ENCODE measurements at places on chromosomes 2 and 18.

GRCh38 chr18:56935434-56936040, 211.3 kb upstream of the BOD1L2 start:
- no peak for DNase-seq

DNA sequence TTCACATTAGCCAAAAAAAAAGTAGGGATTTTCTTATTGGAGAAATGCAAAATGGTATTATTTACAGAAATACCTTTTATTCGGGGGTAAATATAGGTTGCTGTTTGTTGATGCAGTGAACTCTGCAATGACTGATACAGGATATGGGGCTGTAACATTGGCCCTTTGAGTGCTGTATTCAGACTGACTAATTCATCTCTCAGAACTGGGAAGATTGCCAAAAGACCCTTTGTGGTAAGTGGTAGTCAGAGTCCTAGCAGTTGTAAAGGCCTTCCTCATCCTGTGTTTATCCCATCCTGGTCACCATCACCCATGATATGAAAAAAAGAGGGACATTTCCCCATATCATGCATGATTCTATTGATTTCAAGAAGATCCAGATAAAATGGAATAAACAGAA, 14.0 kb upstream of the DCC start:
- DNase-seq = no peak

DNA sequence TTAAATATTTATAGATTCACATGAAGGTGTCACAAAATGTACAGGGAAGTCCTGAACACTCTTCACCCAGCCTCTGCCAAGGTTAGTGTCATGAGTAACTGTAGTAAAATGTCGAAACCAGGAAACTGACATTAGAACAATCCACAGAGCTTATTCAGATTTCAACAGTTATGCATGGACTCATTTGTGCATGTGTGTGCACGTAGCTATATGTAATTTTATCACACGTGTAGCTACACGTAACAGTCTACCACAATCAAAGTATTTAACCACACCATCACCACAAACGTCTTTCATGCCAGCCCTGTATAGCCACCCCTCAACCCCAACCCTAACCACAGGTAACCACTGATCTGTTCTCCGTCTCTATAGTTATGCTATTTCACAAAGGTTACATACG, 211.7 kb upstream of the REV1 start:
- DNase-seq = no peak

GRCh38 chr2:26088038-26088643, 54.3 kb downstream of the RAB10 start:
- DNase-seq = no peak

DNA sequence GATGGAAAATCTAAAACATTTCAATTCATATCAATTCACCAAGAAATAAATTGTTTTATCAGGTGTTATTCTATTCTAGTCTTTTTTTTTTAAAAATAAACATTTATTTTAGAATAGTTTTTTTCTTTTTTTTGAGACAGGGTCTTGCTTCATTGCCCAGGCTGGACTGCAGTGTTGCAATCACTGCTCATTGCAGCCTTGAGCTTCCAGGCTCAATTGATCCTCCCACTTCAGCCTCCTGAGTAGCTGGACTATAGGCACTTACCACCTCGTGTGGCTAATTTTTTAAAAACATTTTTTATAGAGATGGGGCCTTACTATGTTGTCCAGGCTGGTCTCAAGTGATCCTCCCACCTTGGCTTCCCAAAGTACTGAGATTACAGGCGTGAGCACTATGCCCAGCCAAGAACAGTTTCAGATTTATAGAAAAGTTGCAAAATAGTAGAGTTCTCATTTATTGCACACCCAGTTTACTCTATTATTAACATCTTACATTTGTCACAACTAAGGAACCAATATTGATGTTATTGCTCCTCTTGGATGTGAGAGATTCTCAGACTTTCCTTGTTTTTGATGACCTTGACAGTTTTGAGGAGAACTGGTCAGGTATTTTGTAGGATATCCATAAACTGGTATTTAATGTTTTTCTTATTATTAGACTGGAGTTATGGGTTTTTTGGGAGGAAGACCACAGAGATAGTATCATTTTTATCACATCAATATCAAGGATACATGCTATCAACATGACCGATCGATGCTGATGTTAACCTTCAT, 29.9 kb downstream of the PDE6D start:
- DNase-seq = no peak

GRCh38 chr2:7609974-7610373, 692.8 kb downstream of the RNF144A start:
- no peak for DNase-seq

DNA sequence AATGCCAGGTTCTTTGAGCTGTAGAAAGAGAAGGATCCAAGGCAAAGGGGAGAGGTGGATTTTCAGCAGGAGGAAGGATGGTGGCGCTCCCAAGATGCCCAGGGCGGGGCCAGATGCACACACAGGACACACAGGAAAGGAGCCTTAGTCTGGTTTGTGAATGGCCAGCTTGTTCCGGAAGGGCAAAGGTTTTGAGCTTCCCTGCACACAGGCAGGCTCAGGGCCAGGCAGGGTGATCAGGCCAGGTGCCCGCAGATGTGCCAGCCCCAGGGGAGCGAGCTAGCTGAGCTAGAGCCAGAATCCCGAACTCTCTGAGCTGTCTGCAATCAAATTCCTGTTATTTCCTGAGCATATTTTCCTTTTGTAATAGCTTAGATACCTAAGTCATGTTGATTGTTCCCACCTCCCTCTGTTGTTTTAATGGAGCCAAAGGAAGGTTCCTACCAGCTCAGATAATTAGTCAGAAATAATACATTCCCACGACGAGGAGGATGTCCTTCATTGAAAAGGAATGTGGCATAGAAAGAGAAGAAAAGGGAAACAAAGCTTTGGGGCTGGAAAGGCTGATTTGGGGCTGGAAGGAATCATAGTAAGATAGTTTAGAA, 13.7 kb upstream of the OTOF start:
- no peak for DNase-seq

DNA sequence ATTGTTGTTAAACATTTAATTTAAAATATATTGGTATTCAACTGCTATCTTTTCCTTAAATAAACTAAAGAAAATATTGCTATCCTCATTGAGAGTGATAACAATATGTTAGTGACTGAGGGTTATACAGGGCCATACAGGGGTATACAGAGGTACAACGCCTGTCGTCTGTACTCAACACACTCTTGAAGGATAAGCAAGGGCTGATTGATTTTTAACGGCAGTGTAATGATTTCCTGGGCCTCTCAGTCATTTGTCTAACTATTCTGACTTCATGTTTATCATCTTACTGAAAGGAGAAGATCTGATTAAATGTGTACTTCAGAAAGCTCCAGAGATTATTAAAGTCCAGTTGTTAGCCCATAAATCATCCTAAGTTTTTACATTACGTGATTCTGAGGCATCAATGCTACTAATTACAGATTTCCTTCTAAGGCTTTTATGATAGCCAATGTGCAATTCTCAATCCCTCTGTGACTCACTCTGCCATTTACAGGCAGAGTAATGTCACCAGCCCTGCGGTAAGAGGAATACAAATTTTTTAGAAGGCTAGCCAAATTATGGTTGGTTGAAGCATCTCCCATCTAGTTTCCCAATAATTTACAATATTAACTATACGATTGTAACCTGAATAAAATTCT, 893.0 kb upstream of the CHAC2 start:
- DNase-seq = no peak

GRCh38 chr18:515156-515815, 14.8 kb upstream of the COLEC12 start:
- no peak for DNase-seq

GRCh38 chr2:223235986-223236385, 184.0 kb downstream of the KCNE4 start:
- no peak for DNase-seq

DNA sequence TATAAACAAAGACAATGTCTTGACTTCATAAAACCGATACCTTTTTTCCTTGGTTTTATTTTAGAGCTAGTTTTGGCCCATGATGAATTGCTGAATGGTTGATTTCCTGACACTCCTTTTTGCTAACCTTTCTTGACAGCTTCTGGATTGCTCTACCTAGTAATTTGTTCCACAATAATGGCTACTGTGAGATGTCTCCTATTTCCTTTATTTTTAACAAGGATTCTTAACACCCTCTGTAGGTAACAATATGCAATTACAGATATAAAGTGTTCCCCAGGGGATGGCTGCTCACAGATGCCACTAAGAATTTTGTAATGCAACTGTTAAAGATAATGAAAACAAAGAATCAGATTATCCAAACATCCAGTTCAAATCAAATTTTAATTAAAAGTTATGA, 100.8 kb upstream of the ATP5MC3 start:
- DNase-seq = no peak
